ENCODE measurements at places on chromosomes 3 and 15.

- DNase-seq, result no peak
Observed at GRCh38 chr15:38876211-38876610, 311.6 kb upstream of the RASGRP1 start.

- DNase-seq, result no peak
Observed at GRCh38 chr15:90268415-90268814, 2.9 kb downstream of the NGRN start.

DNA sequence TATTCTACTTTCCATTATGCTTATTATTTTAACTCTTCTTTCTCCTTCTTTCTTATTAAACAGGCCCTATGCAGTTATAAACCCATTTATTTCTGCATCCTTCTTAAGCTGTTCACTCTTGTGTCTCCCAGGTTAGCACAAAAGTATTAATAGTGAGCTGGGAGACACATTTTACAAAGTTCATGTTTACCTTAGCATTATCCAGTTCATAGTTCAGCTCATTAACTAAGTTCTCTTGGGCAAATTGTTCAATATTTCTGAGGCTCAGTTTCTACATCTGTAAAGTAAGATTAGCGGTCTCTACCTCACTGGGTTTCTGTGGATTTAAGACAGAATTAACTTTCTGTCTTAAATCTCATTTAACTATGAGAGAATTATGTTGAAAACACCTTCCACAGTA lies 31.2 kb upstream of the UMPS start:
- no peak for DNase-seq

DNA sequence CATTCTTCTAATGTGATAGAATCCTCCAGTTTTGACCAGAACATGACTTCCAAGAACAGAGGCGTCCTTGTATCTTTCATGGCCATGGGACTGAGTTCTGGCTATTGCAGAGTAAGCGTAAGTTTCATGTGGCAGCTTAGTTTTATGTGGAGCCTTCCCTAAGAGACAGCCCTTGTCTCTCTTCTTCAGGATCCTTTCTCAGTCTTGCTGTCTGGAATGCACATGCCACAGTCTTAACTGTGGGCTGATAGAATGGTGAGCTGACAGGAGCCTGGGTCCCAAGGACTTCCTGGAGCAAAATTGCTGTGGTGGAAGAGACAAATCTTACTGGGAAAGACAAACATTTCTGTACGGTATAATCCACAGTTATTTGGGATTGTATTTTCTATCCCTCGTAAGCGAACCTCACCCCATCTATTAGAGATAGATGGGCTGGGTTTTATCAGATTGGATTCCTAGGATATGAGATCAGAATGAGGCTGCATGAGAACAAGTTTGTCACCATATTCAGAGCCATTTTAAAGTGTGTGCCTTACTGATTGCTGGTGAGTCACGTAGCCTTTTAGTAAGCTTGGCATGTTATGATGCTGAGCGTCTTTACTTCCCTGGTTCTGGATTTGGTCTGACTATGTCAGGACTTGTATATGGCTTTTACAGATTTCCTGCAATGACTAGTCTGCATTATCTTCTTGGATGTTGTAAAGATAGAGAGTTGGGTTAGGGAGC lies 32.8 kb downstream of the CDIN1 start:
- no peak for DNase-seq

DNA sequence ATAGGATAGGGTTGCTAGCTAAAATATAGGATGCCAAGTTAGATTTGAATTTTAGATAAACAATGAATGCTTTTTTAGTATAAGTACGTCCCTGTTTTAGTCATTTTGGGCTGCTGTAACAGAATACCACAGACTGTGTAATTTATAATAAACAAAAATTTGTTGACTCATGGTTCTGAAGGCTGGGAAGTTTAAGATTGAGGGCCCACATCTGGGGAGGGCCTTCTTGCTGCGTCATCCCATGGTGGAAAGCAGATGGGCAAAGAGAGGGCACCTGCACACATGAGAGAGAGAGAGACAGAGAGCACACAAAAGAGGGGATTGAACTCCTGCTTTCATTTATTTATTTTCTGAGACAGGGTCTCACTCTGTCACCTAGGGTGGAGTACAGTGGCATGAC lies 246.5 kb downstream of the EPHB1 start:
- no peak for DNase-seq

- DNase-seq, result no peak
Observed at GRCh38 chr3:141830508-141830907, 45.9 kb upstream of the ATP1B3 start.

All from stimulated activated CD4-positive, alpha-beta T cell treated with anti-CD3 and anti-CD28 coated beads, Interleukin-1b, Interleukin-23, amount 100 ng/mL, for 1 hour (primary cell).